ENCODE measurements at places on chromosomes 3 and 15.

DNA sequence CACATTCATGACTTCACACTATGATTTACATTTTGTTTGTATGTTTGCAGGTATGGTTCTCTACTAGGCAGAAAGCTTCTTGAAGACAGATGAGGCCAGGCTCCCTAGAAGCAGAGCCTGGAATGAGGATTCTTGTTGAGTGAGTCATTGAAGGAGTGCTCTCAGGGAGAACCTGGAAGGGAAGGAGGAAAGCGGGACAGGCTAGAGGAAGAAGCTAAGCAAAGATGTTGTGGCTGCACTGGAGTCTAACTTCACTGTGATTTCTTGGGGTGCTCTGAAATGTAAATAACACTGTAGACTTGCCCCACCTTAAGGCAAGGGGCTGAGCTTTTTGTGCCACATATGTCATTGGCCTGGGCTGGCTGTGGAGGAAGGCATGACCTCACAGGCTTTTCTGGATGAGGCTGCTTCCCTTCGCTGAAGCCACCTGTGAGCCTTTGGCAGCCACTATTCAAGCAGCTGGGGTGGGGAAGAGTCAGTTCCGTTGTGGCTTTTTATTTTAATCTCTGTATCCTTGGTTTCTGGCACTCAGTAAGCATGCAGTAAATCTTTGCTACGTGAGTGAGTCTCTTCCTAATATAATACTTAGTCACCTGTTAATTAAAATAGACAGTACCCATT lies 307.3 kb downstream of the SV2B start:
- no peak for DNase-seq

GRCh38 chr3:64814351-64814750 lies 126.6 kb upstream of the ADAMTS9 start:
- DNase-seq: no peak

- DNase-seq: no peak
Measured at GRCh38 chr3:187013159-187013716, 82.9 kb downstream of the ST6GAL1 start.

DNA sequence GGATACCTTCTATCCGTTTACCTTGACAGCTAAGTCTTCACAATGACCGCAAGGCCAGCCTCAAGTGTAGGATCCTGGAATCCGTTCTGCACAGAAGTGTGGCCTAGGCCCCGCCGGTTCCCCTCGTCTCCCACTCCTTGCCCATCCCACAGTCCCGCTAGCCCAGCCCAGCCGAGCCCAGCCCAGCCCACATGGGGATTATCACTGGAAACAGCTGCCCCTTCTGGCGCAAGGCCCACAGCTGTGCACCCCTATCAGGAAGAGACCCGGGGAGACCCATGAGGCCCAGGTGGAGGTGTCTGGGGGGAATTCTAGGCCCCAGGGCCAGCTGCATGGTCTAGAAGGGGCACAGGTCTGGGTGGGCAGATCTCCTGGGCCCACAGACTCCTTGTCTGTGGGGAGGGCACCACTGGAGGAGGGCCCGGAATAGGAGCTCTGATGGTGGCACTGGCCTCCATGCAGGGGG lies 27.9 kb upstream of the KLF13 start:
- DNase-seq: no peak

- no peak for DNase-seq
Measured at GRCh38 chr15:100536733-100537132, 8.0 kb upstream of the CERS3 start.

- no peak for DNase-seq
Measured at GRCh38 chr15:101050623-101051290, 131.6 kb downstream of the LRRK1 start.

GRCh38 chr3:106590216-106590615 lies 721.4 kb upstream of the CBLB start:
- no peak for DNase-seq

DNA sequence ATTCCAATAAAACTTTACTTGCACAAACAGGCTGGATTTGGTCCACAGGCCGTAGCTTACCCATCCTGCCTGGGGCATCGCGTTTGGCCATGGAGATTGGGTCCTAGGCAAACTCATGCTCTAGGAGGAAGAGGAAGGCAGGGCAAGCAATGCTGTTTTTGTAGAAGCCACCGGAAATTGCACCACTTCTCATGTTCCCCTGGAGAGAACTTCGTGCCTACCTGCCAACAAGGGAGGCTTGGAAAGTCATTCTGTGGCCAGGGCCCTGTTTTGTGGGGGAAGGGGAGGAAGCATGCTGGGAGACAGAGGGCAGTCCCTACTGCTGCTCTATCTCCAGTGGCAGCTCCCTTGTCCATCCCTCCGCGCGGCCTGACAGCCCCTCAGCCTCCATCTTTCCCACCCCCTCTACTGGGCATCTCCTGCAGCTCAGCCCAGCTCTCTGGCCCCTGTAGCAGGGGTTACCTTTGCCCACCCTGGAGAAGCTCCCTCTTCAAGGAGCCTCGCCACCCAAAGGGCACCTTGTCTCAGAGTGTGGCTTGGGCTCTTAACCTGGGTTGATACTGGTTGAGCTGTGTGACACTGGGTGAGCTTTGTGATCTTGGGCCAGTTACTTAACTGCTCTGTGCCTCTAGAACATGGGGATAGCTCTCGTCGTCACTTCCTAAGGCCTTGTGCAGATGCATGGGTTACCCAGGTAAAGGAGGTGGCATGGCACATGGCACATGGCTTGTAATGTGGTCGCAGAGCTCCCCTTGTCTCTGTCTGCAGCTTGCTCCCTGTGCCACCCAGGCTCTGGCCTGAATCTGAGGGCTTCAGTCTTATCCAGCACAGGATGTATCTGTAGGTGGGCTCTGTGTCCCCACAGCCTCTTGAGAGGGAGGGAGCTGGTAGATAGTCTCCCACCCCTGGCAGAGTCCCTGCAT lies 6.1 kb downstream of the ABTB1 start:
- DNase-seq: no peak

- DNase-seq: no peak
Measured at GRCh38 chr3:53531749-53532148, 37.3 kb downstream of the CACNA1D start.

- no peak for DNase-seq
Measured at GRCh38 chr15:84955089-84955848, 26.4 kb upstream of the PDE8A start.

DNA sequence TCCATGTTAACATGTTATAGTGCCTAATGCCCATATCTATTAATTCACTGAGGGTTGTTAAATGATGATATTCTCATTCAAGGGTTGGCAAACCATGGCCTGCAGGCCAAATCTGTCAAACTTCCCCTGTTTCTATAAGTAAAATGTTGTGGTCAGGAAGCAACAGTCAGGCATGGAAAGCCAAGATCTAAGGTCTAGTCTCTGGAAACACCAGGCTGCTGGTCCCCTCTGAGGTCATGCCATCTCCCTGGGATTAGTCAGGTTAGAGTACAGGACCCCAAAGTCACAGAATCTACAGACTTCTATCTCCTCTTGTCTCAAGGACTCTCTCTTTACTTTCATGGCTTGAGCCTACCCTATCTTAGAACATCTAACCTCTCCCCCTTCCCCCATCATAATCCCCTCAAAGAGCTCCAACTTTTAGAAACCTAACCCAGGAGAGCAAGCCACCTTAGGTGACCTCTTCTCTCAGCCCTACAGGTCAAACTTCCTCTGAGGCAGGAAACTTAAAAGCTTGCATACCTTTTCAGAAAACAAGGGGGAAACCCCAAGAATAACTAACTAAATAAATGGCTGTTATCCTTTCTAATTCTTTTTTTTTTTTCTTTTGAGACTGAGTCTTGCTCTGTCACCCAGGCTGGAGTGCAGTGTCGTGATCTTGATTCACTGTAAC lies 15.3 kb upstream of the HERC1 start:
- DNase-seq: no peak

GRCh38 chr15:70611286-70611685 lies 152.1 kb downstream of the UACA start:
- DNase-seq: no peak

DNA sequence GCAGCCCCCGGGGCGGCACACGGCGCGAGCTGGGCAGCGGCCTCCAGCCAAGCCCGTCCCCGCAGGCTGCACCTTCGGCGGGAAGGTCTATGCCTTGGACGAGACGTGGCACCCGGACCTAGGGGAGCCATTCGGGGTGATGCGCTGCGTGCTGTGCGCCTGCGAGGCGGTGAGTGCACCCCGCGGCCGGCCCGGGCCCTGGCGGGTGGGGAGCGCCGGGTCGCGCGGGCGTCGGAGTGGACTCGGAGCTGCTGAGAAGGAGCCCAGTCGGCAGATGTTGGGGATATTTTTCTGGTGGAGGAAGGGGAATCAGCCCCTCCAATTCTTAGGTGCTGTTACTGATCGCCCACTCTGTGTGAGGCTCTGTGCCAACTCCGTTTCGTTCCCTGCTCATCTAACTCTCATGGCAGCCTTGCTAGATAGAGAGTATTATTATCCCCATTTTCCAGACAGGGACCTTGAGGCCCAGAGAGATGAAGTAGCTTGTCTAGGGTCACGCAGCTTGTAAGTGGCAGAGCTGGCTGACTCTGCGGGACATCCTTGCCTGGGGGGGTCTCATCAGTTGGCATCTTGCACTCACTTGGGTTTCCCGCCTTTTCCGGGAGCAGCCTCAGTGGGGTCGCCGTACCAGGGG lies 890 bp downstream of the CHRD start:
- no peak for DNase-seq

DNA sequence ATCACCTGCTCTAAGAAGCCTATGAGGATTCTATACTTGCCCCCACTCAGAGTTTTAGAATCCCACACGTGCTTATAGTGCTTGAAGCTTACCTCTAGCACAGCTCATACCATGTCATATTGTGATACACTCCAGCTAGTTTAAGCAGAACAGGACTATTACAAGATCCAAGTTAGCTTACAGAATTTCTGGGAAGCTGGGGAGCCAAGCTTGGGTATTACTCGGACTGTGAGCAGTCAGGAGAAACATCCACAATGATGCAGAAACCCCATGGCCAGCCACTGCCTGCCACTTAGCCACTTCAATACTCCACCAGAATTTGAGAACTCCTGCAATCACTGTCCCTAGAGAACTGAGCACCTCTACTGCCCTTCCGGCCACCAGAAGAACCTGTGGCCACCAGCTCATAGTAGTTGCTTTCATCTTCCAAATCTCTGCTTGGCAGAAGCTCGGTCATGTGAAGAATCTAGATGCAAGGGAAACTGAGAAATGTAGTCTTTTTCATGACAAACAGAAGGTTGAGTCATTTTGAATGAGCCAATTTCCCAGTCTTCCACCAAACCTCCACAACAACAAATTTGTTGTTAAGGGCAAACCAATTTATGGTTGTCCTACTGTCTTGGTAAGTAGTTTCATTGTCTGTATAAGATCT lies 27.7 kb upstream of the SSR3 start:
- no peak for DNase-seq
